ENCODE measurements at places on chromosomes 6 and 20. TPM values are rescaled to one million over a fixed set of nuclear protein-coding genes. Genes with fewer than 3 reads are reported as not detected.

DNA sequence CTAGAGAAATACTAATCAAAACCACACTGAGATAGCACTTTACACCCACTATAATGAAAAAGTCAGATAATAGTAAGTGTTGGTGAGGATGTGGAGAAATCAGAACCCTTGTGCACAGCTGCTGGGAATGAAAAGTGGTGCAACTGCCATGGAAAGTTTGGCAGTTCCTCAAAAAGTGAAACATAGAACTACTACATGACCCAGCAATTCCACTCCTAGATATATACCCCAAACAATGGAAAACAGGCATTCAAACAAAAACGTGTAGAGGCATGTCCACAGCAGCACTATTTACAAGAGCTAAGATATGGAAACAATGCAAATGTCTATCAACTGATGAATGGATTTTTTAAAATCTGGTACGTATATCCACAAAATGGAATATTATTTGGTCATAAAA, 117.5 kb upstream of the C6orf118 start:
- H3K27me3 ChIP-seq, result no peaks in the 10 kb centered on the region
- H3K4me1 ChIP-seq, result no peaks in the 10 kb centered on the region
- DNase-seq, result no peak

DNA sequence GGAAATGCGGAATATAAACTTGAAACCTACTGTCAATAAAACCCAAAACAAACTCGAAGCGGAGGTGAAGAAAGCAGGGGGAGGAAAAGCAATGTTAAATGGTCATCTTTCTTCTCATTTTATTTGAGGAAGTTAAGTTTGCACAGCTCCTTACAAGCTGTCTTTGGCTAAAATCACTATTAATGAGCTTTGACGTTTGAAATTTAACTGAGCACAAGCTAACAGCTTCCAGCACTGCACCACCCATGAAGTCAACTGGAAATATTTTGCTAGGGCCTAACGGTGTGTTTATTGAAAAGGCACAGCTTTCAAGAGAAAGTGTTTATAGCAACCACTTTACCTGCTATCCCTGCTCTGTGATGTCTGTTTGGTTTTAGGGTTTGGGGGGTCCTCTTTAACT, 103.8 kb downstream of the PKHD1 start:
- H3K4me3 ChIP-seq, result no peak overlapping the region
- no peaks in the 10 kb centered on the region for H3K27me3 ChIP-seq
- no peaks in the 10 kb centered on the region for H3K36me3 ChIP-seq

The HDGFL1 gene
- total RNA-seq, result not detected

The PTCHD4 gene
- not detected for total RNA-seq

GRCh38 chr6:90072935-90073464, 178.7 kb downstream of the GJA10 start:
- no peak for DNase-seq
- H3K27ac ChIP-seq, result no peak overlapping the region
- H3K36me3 ChIP-seq, result no peaks in the 10 kb centered on the region
- no peak overlapping the region for H3K4me3 ChIP-seq
- no peaks in the 10 kb centered on the region for H3K27me3 ChIP-seq
- H3K4me1 ChIP-seq, result no peaks in the 10 kb centered on the region

The MLIP gene
- total RNA-seq, result 0.42 TPM

The CALHM4 gene
- total RNA-seq, result not detected
